AG04449 (cell line): ENCODE measurements at places on chromosomes 12 and 14.

GRCh38 chr12:105713606-105714305 lies 383.3 kb downstream of the C12orf75 start:
- DNase-seq: no peak

GRCh38 chr12:123983822-123984485 lies 10.9 kb downstream of the ZNF664 start:
- DNase-seq: no peak

DNA sequence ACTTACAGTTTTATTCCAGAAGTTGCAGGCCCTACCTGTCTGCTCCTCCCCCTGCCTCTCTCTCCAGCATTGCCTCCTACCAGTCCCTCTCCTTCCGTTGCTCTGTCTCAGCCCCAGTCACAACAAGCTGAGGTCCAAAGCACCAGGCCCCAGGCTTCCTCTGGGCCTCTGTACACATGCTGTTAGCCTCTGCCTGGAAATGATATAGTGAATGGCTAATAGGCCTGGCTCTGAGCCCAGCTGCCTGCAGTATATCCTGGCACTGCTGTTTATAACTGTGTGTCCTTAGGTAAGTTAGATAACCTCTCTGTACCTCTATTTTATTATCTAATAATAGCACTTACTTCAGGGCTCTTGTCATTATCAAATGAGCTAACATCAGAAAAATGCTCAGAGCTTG lies 114.9 kb upstream of the PWP1 start:
- DNase-seq: no peak

- DNase-seq: no peak
Observed at GRCh38 chr14:101878822-101879528, 85.4 kb upstream of the DYNC1H1 start.

GRCh38 chr14:23483236-23483854 lies 13.8 kb downstream of the NGDN start:
- no peak for DNase-seq

GRCh38 chr12:7483343-7483742 lies 20.2 kb downstream of the CD163 start:
- no peak for DNase-seq

DNA sequence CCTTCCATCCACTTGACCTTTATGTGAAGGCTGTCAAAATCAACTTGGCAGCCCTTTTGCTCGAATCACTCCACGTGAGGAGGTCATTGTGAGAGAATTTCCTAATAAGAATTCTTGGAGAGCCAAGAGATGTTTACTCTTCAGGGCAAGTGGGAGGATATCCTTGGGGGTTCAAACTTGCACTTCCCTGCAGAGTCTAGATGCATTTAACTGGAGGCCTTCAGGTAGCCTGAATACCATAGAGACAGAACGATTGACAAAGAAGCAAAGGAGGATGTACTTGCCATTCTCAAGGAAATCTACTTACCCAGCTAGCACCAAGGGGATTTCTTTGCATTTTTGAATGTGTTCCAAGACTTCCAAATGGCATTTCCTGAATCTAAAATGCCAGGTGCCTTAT lies 1702.6 kb upstream of the FLRT2 start:
- DNase-seq: no peak

- no peak for DNase-seq
Observed at GRCh38 chr12:43127886-43128549, 424.0 kb downstream of the ADAMTS20 start.

DNA sequence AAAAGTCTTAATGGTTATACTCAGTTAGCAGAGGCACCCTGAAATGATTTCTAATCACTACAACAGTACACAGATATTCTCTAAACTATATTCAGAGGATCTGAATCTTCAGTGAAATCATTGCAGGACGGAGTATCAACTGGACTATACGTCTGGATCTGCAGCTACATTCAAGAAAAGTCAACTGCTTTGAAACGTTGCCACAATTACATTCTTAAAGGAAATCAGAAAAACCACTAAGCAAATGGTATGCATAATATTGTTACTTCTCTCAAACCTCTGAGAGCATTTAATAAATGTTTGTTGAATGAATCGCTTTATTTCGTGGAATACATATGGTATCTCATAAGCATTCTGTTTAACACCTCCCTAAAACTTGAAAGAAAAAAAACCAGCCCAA lies 67.4 kb downstream of the MED13L start:
- peak; percentile 31 for DNase-seq

GRCh38 chr14:99544991-99545390 lies 59.0 kb downstream of the CCDC85C start:
- DNase-seq: no peak

- no peak for DNase-seq
Observed at GRCh38 chr14:69705706-69706105, 61.2 kb upstream of the SRSF5 start.

GRCh38 chr14:98916476-98916875 lies 355.5 kb downstream of the BCL11B start:
- no peak for DNase-seq

DNA sequence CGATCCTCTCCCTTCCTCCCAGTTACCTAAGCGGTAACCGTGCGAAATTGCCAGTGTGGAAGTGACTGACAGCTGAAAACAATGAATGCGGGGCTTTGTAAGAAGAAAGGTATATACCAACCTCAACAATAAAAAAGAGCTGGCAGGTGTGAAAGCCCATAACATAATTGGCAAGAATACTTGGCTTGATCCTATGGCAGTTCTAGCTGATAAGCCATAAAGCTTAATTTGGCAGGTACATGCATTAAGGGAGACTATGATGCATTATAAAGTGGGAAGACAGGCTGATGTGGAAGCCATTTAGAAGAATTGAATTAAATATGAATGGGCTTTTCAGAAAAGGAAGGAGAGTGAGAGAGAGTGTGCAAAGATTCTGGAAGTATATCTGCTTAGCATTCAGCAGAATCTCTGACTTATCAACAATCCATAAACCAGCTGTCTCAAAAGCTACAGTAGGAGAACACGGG lies 71.3 kb downstream of the CRACR2A start:
- DNase-seq: no peak

GRCh38 chr14:74019408-74020137 lies 424 bp downstream of the BBOF1 start:
- peak; percentile 12 for DNase-seq

- DNase-seq: no peak
Observed at GRCh38 chr12:18629445-18629844, 108.4 kb downstream of the PLCZ1 start.

GRCh38 chr14:21723431-21724045 lies 49.9 kb upstream of the OR4E1 start:
- DNase-seq: no peak

DNA sequence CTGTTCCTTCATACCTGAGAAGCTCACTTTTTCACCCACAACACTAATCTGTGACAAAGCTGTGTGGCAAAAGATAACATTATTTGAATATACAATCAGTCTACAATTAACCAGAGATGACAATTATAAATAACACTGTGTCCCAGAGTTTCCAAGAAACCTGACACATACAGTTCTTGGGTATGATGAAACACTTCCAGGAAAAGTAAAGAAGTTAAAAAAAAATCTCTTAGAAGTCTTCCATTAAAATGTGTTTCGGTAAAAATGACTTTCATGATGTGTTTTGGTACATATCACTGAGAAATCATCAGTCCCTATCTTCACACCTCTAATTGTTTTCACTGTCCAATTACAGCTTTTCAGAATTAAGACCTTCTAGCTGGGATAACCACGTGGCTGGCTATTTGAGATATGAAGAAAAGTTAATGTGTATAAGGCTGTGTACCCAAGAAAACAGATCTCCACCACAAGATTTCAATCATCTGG lies 390.2 kb downstream of the SOX5 start:
- no peak for DNase-seq

GRCh38 chr12:108935159-108935763 lies 55.4 kb downstream of the DAO start:
- DNase-seq: no peak

GRCh38 chr14:94052662-94053061 lies 26.5 kb downstream of the OTUB2 start:
- DNase-seq: no peak

DNA sequence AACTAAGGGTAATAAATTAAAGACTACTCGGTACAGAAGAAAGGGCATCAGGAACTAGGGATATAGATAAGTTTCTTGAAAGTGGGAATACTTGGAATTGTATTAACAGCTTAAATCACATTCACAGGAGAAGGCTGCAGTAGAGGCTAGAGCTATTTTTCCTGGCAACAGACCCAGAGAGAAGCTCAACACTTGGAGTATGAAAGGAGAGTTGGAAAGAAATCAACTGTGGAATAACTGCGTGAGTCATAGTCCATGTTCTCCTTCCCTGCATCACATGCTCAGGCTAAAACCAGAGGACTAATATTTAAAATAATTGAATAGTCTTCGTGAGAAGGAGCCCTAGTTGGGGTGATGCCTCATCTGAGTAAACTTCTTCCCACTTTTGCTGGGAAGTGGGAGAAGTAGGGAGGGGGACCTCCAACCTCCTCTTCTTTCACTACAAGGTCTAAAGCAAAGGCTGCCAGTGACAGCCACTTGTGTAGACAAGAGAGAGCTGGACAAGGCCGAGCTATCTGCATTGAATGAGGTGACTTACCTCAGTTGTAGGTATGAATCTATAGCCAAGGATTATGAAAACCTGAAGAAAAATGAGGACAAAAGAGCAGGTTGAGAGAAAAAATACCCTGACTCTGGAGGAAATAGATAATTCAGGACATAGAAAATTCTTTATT lies 32.7 kb downstream of the DYRK2 start:
- peak; percentile 94 for DNase-seq

DNA sequence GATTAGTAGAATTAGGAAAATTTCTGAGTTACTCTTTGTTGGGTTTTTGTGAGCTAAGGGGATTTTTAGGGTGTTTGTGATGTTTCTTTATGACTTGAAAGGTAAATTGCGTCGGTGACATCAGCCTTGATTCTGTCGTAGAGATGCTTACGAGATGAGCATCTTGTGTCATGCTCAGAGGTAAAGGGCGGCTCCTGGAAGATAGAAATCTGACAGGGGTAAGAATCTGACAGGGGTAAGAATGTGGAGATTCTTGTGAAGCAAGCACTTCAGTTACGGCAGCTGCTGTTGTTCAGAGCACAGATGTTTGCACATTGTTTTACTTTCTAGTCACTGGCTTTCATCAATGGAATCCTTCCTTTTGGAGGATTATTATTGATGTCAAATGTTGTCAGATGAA lies 22.5 kb downstream of the EML1 start:
- no peak for DNase-seq

DNA sequence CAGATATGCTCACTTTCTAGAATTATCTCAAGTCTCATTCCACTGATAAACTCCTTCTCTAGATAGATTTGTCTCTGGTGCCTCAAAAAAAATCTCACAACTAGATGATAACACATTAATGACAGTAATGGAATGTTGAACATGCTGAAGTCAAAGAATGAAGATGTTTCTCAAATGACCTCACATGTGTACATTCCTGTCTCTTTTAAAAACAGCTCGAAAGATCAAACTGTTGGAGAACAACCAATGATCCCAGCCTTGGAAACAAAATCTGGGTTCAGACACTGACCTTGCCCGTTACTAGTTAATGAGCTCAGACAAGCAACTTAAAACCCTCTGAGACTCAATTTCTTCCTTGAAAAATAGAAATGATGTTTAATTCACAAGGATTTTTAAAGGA lies 44.7 kb upstream of the KCNJ8 start:
- no peak for DNase-seq

- no peak for DNase-seq
Observed at GRCh38 chr14:101351146-101351545, 210.1 kb upstream of the DIO3 start.

GRCh38 chr12:90064852-90065801 lies 356.5 kb upstream of the ATP2B1 start:
- DNase-seq: no peak

DNA sequence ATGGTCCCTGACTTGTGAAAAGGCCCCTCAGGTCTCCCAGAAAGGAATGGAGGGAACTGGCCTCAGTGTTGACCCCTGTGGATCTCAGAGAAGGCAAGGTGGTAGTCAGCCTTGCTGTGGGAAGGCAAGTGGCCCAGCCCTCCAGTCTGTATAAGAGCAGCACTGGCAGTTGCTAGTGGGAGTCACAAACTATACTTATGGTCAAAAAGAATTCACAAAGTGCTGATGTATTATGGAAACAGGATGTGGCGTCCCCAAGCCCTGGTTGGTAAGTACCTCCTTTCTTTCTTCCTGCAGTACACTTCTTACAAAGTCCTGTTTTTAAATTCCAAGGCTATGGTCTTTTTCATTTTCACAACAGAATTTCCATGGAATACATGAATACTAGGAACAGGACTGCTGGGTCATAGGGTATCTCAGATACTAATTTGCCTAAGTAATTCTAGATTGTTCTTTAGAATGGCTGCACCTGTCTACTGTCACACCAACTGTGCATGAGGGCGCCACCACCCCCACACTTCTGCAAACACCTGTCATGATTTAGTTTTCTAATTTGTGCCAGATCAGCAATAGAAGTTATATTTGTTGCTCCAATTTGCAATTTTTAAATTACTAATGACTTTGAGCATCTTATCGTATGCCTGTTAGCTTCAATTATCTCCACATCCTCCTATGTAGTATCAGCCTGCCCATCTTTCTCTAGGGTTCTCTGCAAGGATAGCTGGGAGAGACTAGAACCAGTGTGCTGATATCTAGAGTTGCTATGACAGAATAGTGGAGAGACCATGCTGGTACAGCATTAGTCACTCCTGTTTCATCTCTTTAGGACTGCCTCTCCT lies 40.7 kb upstream of the TMEM263 start:
- no peak for DNase-seq

DNA sequence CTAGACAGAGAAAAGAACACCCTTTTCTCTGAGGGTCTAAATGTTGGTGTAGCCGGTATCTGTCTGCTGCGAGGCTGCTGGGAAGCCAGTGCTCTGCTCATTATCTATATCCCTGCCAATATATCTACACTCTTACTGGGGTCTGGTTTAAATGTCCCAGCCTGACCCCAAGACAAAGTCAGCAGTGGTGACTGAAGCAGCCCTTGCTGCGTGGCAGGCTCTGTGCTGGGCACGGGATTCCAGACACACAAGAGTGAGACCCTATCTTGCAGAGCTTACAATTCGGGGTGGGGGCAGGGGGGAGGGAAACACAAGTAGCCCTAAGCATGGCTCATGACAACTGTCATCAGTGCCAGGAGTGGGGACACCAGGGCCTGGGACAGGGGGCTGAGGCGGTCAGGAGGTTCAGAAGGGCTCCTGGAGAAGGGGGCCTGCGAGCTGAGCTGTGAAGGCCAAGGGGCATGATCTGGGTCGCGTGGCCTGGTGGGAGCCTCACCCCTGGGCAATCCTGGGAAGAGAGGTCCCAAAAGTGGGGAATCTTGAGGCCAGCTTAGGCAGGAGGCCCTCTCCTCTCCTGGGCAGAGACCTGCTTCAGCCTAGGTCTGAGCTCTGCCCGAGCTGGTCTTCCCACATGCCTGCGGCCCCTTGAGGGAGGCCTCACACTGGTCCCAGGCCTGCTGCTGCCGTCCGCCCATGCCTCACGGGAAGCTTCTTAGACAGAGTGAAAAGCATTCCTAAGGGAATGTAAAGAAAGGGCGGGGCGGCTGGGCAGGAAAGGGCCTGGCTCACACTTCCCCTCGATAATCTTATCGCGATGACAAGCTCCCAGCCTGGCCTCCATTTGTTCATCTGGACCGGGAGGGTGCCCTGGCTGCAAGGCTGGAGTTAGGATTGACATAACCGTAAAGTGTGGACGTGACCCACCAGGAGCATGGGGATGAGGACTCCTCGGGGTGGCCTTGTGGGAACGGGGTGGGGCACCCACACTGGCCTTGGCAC lies 7.3 kb upstream of the RCOR1 start:
- no peak for DNase-seq

GRCh38 chr14:75479770-75480600 lies 42.3 kb upstream of the BATF start:
- no peak for DNase-seq
